Prostate gland (tissue), 2 donors: ENCODE measurements at places on chromosomes 6 and 20. TPM values are rescaled to one million over a fixed set of nuclear protein-coding genes. Genes with fewer than 3 reads are reported as not detected.

The JAG1 gene
- 46.5 TPM for total RNA-seq

DNA sequence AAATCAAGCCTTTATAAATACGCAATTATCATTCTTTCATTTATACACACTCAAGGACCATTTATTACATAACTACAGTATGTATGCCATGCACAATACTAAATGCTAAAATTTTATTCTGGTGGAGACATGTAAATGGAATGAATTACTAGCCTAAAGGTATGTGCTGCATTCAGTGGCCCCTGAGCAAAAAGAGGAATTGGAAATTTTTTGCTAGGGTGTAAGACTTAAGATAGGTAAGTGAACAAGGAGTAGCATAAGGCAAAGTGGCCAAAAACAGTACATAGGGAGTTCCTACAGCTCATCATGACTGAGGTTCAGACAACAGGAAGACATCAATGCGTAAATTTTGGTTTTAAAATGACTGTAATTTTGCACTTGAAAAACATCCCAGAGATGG lies 2.3 kb upstream of the MTFR2 start:
- no peak for DNase-seq
- no peaks in the 10 kb centered on the region for H3K4me1 ChIP-seq
- no peak overlapping the region for H3K4me3 ChIP-seq
- H3K36me3 ChIP-seq = no peaks in the 10 kb centered on the region

DNA sequence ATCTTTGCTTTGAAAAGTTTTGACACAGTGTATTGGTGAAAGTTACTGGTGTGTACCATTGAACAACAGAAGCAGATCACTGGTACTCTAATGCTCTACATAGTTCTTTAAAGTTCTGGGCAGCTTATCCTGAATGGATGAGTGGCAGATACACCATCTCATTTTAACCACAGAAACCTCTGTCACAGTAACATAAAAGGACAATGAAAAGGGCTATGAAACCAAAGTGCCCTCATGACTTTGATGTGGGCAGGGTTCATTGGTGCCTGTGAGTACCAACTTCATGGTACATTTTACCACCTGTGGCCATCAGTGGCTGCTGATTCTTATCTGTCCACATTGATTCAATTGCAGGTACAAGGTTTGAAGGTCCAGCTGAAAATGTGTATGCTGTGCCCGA lies 285.7 kb upstream of the PREP start:
- H3K27ac ChIP-seq = no peak overlapping the region
- no peaks in the 10 kb centered on the region for H3K36me3 ChIP-seq
- no peaks in the 10 kb centered on the region for H3K4me1 ChIP-seq
- H3K4me3 ChIP-seq = no peak overlapping the region
- no peak for DNase-seq

DNA sequence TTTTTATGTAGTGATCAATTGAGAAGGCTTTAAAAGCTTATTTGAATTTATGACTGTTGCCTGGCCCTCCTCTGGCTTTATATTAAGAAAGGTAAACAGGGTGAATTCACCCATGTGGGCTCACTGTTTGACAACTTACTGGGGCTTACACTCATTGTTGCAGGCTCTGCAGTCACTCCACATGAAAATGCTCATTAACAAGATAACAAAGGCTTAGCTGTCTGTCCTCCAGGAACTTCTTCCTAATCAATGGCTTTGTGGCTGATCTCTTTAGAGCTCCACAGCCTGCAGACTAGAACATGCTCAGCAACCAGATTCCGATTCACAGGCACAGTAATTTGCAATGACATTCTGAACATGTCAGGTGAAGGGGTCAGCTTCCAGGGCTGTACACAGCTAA lies 323.2 kb upstream of the MAN1A1 start:
- no peak overlapping the region for H3K4me3 ChIP-seq
- H3K36me3 ChIP-seq = no peaks in the 10 kb centered on the region
- no peak overlapping the region for H3K27ac ChIP-seq
- H3K27me3 ChIP-seq = no peaks in the 10 kb centered on the region
- no peaks in the 10 kb centered on the region for H3K4me1 ChIP-seq

DNA sequence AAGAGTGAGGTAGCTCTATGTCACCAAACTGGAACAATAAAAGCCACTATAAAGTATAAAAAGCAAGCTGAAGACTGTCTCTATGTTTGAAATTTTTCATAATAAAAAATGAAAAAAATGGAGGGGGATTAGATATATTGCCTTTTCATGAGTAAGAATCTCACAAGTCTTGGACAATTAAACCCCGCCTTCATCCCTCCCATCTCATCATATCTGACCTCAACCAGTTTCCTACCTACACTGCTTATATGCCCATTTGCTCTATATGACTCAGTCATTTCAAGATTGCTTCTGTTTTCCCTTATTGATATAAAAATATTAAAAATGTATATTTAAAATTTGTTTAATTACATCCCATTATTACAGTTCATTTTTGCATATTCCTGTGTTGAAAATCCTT lies 2.9 kb upstream of the TRIM39 start:
- H3K4me3 ChIP-seq = no peak overlapping the region
- H3K36me3 ChIP-seq = no peaks in the 10 kb centered on the region
- H3K27me3 ChIP-seq = no peaks in the 10 kb centered on the region
- H3K4me1 ChIP-seq = no peaks in the 10 kb centered on the region
- no peak for DNase-seq

The SIGLEC1 gene
- 5.3 TPM for total RNA-seq

The ARMC2 gene
- 8.4 TPM for total RNA-seq

- peak overlapping the region; percentile 51 for H3K4me3 ChIP-seq
- H3K36me3 ChIP-seq = no peaks in the 10 kb centered on the region
- peak overlapping the region; percentile 91 for H3K27ac ChIP-seq
- no peak for DNase-seq
- H3K4me1 ChIP-seq = peaks cover 3% of the 10 kb centered on the region
Measured at GRCh38 chr6:1610497-1611321, 994 bp downstream of the FOXC1 start.

DNA sequence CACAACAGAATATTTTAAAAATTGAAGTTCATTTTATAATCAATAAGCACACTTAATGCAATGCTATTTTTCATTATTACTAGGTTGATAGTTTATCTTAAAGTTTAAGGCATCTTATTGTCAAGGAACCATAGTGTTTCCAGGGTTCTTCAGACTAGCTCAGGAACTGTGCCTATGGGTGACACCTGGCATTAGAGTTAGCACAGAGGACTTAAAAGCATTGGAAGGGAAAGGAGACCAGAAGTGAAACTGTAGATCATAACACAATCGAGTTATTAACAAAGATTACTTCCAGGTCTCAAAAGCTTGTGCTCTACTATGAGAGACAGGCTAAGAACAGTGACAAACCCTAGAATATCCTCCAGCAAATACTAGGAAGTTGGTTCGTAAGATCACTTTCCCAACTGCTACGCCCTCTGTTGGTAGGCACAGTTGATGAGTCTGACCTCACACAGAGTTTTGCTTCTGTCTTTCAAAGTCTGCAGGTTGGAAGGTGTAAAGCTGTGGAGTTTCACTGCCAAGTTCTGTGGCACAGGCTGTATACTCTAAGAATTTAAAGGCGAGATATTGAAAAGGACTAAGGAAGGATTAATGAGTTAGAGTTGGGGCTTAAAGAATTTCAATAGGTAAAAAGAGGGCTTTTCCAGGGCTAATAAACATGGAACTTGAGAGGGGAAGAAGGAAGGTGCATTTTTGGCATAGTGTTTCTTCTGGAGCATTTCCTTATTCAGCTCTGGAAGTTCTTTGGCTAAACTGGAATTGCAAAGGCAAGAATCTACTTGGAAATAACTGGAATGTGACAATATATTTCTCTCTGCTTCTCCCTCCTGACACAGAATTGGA lies 531.3 kb upstream of the JAG1 start:
- H3K4me3 ChIP-seq = no peak overlapping the region
- H3K27ac ChIP-seq = no peak overlapping the region
- H3K4me1 ChIP-seq = peaks cover 3% of the 10 kb centered on the region
- H3K36me3 ChIP-seq = no peaks in the 10 kb centered on the region
- H3K27me3 ChIP-seq = no peaks in the 10 kb centered on the region
- DNase-seq = peak; percentile 72

- H3K36me3 ChIP-seq = no peaks in the 10 kb centered on the region
- H3K4me1 ChIP-seq = no peaks in the 10 kb centered on the region
- no peak overlapping the region for H3K27ac ChIP-seq
- no peaks in the 10 kb centered on the region for H3K27me3 ChIP-seq
Measured at GRCh38 chr6:63928613-63929012, 293.0 kb downstream of the PHF3 start.

DNA sequence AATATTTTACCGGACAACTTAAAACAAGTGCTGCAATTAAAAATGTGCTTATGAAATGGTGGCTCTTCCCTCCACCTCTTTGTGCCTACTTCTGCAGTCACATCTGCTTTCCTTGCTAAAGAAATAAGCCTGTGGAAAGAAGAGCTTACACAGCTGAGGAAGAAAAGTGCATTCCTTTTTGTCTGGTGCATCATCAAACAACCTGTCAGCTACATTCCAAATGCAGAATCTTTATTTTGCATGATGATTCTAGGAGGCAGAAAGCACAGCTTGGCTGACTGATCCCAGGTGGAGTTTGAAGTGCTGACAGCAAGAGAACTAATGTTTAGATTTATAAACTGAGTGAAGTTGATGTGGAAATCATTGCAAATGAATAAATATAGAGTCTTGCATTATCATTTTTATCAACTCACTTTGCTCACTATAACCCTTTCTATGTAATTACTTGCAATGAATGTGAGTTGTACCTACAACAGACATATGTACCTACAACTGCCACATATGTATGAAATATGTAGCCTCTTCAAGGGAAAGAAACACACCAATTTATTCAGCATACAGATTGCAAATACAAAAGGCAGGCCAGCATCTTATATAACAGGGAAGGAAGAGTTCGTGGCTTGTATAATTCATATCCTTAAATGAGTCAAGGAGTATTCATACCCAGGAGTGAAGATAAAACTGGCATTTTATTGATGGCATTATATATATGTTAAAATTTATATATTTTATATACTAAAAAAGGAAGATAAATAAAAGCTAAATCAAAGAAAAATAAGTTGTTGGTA lies 223.4 kb upstream of the MCHR2 start:
- no peak overlapping the region for H3K27ac ChIP-seq
- no peak for DNase-seq
- no peaks in the 10 kb centered on the region for H3K27me3 ChIP-seq
- no peaks in the 10 kb centered on the region for H3K36me3 ChIP-seq
- no peak overlapping the region for H3K4me3 ChIP-seq

DNA sequence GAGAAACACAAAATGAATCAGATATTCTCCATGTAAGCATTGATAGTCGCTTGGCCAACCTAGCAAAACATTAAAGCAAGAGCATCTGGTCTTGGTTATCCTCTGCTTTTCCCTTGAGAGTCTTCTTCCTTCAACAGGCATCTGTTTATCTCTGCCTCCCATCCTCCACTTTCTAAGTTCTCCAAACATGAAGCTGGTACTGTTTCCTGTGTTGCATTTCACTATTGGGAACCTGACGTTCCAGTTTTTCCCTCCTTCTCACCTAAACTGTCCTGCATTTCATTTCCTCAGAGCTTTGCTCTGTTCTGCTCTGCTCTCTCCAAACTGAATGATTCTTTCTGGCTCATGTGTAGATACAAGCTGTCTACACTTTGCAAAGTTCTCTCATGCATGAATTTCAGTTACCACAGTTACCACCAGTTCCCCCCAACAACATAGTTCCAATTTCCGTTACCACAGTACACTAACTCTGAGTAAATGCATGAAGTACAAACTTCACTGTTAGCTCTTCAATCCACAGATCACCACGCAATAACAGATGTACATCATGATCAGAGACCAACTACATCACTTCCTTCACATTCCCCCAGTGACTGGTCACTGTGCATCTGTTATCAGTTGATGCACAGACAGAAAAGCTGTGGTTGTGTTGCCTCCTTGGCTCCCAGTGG lies 86.7 kb upstream of the F13A1 start:
- no peaks in the 10 kb centered on the region for H3K36me3 ChIP-seq
- no peaks in the 10 kb centered on the region for H3K4me1 ChIP-seq
- no peak overlapping the region for H3K27ac ChIP-seq

The VGLL2 gene
- total RNA-seq = not detected

- no peaks in the 10 kb centered on the region for H3K36me3 ChIP-seq
- DNase-seq = no peak
- no peak overlapping the region for H3K4me3 ChIP-seq
- H3K4me1 ChIP-seq = no peaks in the 10 kb centered on the region
- no peaks in the 10 kb centered on the region for H3K27me3 ChIP-seq
Measured at GRCh38 chr6:151081656-151082055, 158.1 kb upstream of the AKAP12 start.

- no peak for DNase-seq
- H3K27me3 ChIP-seq = no peaks in the 10 kb centered on the region
- H3K4me1 ChIP-seq = no peaks in the 10 kb centered on the region
- H3K27ac ChIP-seq = no peak overlapping the region
Measured at GRCh38 chr6:41836660-41837052, 49.2 kb downstream of the TOMM6 start.

The C6orf52 gene
- not detected for total RNA-seq

The BMP2 gene
- 5.6 TPM for total RNA-seq

The DUSP22 gene
- total RNA-seq = 95.8 TPM

The PBOV1 gene
- total RNA-seq = not detected

The EYA2 gene
- 31.0 TPM for total RNA-seq

The CST5 gene
- total RNA-seq = not detected

The AK9 gene
- total RNA-seq = 22.0 TPM

GRCh38 chr6:82750556-82750955 lies 315.1 kb downstream of the UBE3D start:
- H3K4me3 ChIP-seq = no peak overlapping the region
- no peaks in the 10 kb centered on the region for H3K27me3 ChIP-seq
- H3K27ac ChIP-seq = no peak overlapping the region
- DNase-seq = no peak

The PKIB gene
- 12.8 TPM for total RNA-seq

DNA sequence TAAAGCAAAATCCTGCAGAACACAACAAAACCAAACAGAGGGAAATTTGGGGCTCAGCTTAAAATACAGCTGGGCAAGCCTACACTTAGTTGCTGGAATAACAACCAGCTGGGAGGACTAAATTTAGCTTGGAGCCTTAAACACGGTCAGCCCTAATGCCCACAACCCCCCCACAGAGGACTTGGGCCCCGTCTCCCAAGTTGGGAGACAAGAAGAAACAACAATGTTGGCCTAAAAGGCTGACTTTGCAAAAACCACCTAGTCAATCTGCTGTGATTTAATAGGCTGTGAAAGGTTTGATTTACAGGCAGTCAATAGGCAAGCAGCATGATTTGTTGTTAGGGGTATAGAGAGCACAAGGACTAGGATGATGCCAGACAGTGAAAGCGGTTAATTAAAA lies 40.3 kb upstream of the ARMC2 start:
- H3K4me3 ChIP-seq = no peak overlapping the region
- H3K36me3 ChIP-seq = no peaks in the 10 kb centered on the region

The MYLK2 gene
- 0.27 TPM for total RNA-seq

DNA sequence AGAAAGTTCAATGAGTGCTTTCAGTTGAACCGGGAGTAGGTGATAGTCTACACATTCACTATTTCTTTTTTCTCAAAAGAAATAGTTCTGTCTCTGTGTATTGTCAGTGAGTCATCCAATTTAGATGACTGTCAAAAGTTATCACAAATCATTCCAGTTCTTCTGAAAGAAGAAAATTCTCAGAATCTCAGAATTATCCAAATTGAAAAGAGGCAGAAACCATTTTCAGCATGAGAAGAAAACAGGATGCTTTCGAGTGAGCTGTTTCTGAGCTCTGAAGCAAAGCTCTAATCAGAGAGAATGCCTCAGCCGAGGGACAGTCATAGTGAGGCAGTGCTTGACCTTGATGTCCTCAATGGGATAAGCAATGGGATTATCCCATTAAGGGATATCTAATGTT lies 97.9 kb downstream of the HUS1B start:
- H3K36me3 ChIP-seq = no peaks in the 10 kb centered on the region
- H3K27ac ChIP-seq = no peak overlapping the region
- DNase-seq = no peak
- no peaks in the 10 kb centered on the region for H3K27me3 ChIP-seq
- no peaks in the 10 kb centered on the region for H3K4me1 ChIP-seq

The EGFL8 gene
- total RNA-seq = 12.2 TPM
